ENCODE measurements at places on chromosomes 6 and 20.
A peak's percentile ranks its signal among the peaks of the same experiment; 100 is the strongest.

DNA sequence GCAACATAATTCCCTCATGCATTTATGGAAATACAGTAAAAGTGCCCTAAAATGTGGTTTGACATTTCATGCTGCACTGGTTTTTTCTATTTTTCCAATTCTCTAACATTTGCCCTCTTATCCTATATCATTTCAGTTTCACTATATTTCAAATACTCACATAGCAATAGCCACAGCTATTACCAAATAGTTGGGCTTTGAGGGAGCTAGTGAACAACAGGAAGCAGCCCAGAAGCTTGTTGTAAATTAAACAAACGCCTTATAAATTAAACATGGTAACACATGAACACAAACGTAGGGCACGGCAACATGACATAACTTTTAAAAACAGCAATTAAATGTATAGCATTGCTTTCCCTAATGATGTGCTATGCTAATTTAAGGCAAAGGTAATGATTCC is 469.0 kb downstream of the CDC5L start:
- DNase-seq, result no peak

GRCh38 chr6:34654061-34654710 is 42.4 kb downstream of the ILRUN start:
- no peak for DNase-seq

- no peak for DNase-seq
These were observed 32.8 kb upstream of the HLA-C start for GRCh38 chr6:31304683-31305082.

DNA sequence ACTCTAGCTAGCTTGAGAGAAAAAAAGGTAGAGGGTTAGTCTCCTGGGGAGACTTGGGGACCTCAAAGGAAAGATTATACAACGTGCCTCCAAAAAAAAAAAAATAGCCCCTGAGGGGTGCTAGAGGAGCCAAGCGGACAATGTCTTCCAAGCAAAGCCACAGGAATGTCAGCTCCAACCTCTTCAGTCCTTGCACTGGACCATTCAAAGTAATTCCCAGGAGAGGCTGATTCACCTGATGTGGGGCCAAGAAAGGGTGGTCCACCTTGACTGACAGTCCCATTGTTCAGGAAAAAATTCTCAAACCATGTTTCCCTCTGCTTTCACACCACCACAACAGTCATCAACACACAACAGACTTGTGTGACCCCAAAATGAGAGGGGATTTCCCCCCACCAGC is 30.7 kb downstream of the ASIP start:
- no peak for DNase-seq

- DNase-seq, result no peak
These were observed 394.6 kb downstream of the ZFAND3 start for GRCh38 chr6:38214159-38214558.

GRCh38 chr20:58783511-58784011 is 67.1 kb downstream of the GNAS-AS1 start:
- DNase-seq, result no peak

DNA sequence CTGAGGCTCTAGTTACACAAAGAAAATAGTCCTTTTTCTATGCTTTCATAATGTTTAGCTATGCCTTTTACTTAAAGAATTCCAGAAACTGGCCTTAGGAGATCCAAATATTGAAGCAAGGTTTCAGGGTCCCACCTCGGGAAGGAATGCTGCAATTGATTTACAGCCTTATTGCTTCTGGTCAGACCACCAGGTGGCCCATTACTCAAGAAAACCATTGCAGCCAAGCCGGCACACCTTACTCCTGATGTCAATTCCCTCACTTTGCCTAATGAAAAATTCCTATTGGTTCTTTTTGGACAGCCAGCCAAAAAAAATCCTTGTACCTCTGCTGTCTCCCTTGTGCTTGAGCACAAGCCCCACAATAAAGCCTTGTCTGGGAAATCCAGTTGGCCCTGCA is 173.9 kb downstream of the LMBRD1 start:
- no peak for DNase-seq

DNA sequence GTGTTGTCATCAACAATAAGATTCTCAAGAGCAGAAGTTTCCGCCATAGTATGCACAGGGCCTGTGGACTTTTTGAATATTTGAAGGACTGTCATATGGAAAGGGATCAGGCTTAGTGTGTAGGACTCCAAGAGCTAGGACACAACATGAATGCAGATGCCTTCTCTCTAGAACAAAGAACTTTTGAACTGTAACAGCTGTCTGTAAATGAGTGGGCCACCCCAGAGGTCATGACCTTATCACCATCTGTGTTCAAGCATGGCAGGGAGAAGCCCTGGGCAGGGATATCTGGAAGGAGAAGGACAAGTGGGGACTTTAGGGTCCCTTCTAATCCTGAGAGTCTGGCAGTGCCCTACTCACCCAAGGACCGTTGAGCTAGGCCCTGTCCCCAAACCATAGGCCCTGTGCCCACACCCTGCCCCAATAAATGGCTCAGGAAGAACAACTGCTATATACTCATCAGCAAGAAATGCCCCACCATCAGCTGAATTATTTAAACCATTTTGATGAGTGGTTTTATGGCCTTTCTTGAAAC is 70.6 kb downstream of the MTHFD1L start:
- no peak for DNase-seq

DNA sequence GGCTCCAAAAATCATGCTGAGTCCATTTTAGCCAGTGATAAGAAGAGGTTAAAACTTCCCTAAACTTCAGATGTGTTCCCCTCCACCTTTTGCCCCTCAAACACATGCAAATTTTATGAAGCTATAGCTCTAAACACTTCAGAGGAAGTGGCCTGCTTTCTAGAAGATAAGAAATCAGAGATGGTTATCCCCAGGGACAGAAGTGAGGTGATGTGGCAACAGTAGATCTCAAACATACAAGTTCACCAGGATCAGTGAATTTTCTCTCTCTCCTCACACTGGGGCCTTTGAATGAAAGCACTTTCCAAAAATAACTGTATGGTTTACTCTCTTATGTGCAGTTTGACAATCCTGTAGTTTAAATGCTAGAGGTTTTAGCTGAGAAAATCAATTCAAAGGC is 332.0 kb downstream of the BTBD9 start:
- peak; percentile 73 for DNase-seq

DNA sequence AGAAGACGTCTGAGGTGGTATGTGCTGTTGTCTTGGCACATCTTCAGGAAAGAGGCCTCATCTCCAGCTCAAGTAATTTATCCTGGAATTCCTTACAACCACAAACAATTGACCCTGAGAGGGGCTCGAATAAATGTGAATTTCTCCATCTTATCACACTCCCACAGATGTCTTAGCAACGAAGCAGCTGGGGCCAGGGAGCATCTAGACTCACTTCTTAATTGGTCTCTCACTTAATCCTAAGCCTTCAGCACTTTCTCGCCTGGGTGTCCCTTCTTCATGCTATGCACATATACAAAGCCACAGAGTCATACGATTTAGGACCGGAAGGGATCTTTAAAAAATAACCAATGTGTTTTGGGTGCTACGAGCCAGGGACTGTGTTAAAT is 27.1 kb downstream of the PCK1 start:
- no peak for DNase-seq

GRCh38 chr20:63023071-63023935 is 16.5 kb upstream of the BHLHE23 start:
- DNase-seq, result no peak

- no peak for DNase-seq
These were observed 248.9 kb downstream of the PTPRK start for GRCh38 chr6:128271527-128271926.

DNA sequence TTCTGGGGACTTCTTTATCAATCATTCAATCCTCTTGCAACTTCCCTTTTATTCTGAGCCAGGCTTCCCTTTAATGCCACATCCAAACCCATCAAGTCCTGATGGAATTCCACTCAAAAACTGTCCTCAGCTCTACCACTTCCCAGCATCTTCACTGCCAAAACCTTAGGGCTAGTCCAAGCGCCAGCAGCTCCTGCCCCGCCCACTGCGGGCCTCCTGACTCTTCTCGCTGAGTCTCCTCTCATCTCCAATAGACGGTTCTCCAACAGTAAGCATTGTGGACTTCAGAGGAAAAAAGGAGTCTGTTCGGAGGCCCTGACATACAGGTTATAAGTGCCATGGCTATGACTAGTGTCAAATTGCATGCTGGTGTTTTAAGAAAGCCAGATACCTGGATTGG is 38.7 kb upstream of the CNKSR3 start:
- DNase-seq, result no peak

GRCh38 chr20:21090111-21090618 is 16.0 kb downstream of the LINC00237 start:
- peak; percentile 16 for DNase-seq

DNA sequence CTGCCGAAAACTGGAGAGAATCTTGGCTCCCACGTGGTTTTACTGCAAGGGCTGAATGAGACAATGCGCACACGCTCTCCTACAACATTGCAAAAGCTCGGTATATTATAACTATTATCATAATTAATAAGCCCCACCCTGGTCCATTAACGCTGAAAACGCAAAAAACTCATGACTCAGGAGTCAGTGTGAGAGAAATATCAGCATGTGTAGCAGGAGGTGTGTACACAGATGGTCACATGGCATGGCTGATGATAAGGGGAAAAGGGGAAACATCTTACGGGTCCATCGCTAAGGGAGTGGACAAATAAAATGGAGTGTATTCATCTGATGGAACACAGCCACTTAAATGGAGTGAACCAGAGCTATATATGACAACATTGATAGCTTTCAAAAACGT is 29.2 kb downstream of the CDH22 start:
- DNase-seq, result no peak

DNA sequence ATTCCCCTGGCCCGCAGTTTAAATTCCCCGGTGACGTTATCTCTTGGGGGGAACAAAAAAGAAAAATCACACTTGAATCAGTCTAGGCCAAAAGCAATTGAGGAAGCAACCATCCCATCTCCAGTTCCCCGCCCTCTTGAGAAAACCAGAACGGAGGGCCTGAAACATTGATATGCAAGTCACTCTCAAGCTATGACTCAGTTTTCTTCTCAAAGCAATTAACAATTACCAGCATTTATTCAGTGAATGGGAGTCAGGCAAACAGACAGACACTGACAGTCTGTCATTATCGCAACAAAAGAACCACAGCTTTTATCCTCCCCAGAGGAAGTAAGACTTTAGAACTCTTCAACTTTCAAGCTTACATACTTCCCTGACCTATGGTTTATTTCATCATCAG is 100.9 kb downstream of the OPRM1 start:
- no peak for DNase-seq

GRCh38 chr6:28898710-28898965 is 25.1 kb downstream of the TRIM27 start:
- no peak for DNase-seq

DNA sequence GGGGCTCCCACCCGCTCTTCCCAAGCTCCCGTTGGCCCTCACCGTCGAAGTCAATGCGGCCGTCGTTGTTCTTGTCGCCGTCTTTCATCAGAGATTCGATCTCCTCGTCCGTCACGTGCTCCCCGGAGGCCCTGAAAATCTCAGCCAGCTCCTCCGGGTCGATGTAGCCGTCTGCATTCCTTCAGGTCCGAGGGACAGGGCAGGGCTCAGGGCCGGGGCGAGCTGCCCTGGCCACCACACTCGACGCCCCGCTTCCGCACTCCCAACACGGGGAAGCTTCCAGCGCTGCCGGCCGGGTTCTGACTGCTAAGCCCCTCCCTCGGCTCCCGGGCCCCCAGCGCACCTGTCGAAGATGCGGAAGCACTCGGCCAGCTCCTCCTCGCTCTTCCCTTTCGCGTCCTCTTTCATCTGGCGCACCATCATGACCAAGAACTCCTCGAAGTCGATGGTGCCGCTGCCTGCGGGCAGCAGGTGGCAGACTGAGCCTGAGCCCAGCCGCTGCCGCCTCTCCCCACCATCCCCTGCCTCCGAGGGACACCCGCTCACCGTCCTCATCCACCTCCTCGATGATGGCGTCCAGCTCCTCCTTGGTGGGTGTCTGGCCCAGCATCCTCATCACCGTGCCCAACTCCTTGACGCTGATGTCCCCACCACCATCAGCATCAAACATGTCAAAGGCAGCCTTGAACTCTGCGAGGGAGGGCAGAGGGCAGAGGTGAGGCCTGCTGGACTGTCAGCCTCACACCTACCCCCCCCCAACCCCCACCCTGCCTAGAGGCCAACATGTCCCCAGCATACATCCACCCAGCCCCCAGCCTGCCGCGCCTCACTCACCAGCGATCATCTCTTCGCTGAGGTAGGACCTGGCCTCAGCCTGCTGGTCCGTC is 2.9 kb downstream of the TNNC2 start:
- DNase-seq, result peak; percentile 73
